ENCODE measurements at places on chromosomes 3 and 15. TPM values are rescaled to one million over a fixed set of nuclear protein-coding genes. Genes with fewer than 3 reads are reported as not detected.

The ADPRH gene
- 7.7 TPM for total RNA-seq

DNA sequence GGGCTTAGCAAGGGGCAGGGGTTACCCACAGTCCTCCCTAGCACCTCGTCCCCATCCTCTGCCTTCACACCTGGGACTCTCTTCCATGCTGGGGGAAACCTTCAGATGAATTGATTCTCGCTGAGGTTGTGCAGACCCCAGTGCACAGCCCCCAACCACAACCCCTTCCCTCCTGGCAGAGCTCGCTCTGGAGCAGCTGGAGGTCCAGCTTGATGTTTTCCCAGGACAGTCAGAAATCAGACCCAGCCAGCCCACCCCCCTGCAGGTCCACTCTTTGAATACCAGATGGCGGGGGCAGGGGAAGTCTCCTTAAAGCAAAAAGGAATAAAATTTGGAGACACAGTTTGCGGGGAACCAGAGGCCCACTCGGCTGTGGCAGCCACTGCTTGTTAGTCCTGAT is 234.4 kb downstream of the XXYLT1 start:
- no peak for DNase-seq

The IL17RD gene
- total RNA-seq: 10.2 TPM

The IQCF5 gene
- not detected for total RNA-seq

The PPM1L gene
- 30.2 TPM for total RNA-seq

The MEGF11 gene
- 0.87 TPM for total RNA-seq

DNA sequence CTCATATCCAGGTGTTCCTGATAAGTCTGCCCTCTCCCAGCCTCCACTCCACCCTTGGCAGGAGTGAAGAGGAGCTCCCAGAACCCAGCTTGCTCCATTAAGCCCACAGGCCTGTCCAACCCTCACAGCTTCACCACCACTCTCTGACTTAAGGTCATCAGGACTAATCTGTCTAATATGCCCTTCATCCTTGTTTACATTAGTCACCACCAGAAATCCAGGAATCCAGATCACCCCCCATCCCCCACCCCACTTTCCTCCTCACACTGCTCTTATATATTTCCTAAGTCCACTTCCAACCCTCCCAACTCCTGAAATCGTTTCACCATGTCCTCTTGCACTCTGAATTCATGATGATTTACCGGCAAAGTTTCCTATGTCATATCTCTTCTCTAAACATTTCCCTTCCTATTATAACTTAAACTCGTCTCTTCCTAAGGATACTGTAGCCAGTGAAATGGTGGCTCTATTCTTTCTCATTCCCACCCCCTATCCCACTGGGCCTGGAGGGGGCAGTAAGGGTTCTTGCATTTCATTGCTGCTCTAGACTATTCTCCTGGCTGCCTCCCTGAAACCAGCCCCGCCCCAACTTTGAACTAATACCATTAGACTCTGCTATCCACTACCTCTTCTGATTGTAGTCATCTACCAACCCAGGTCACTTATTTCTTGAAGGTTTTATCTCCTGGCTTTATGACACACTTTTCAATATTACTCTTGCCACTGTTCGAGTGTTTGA is 43.4 kb downstream of the PPP2R3A start:
- DNase-seq: no peak

The PTH1R gene
- 14.3 TPM for total RNA-seq

DNA sequence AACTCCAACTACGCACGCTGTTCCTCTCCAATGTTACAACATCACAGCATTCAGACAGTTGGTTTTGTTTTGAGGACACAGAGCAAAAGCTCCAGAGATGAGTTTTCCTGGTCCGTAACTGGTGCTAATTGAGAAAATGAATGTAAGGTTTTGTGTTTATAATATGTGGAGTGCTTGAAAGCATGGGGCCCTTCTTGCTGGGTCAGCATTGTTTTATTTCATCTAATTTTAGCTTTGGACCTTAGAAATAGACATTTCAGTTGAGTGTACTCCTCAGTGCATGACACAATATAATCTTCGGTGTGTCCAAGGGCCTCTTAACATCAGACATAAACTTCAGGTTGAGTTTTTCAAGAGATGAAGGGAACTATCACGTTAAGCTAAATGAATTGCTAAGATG is 37.1 kb downstream of the ANAPC13 start:
- DNase-seq: no peak

DNA sequence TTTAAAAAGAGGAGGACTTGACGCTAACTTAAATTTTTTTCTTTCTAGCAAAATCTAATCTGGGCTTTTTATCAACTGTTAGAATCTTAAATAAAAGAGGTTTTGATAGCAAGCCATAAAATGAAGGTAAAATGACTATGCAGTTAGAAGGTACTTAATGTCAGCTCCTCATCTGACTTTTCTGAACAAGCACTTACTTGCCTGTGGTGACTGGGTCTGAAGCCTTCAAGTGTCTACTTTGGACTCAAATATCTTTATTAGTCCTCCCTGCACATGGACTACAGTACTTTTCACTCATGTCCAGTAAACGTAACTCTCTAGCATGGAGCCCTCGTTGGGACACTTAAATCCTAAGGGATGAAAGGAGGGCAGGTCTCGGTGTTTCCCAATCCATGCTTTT is 135.9 kb downstream of the P2RY1 start:
- DNase-seq: no peak

DNA sequence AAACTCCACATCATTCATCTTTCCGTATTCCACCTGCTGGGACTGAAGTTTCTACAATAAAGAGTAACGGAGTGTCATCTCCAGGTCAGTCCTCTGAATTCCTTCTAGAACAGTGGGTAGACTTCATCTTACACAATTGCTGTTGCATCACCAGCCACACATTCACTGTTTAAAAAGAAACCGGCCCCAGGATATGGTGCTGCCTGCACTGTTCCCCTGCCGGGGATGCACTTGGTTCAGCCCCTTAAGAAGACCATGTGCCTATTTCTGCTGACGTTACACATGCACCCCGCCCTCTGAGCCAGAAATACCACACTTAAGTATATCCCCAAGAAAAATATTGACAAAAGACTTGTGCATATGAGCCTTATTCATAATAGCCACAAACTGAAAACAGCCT is 233.4 kb downstream of the FEZF2 start:
- DNase-seq: no peak

DNA sequence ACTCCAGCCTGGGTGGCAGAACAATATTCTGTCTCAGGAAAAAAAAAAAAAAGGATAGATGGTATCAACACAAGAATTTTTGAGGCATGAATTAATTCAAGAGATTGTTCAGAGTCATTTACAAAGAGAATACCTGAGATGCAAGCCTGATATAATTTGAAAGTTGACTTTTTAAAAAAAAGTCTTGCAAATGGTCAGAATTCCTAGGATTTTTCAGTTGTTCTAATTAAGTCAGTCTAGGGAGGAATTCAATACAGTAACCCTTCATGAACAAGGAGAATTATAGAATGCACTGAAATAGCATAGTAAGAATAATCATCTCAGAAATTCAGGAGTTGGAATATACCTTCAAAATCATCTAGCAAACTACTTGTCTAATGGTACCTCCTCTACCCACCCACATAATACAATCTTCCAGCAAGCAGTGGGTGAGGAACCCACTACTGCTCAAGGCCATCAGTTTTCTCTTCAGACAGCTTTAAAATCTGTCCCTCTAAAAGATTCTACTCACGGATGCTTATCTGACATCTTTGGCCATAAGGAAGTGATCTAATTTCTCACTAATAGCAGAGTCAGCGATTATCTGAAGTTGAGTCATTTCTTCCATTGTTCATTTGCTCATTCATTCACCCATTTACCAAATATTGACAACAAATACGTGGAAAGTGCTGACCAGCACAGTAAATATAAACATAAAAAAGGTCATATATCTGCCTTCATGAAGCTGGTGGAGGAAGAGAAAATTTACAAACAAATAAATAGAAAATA is 159.6 kb downstream of the GREM1 start:
- DNase-seq: no peak

GRCh38 chr3:172033396-172033795 is 6.0 kb upstream of the FNDC3B start:
- no peak for DNase-seq

DNA sequence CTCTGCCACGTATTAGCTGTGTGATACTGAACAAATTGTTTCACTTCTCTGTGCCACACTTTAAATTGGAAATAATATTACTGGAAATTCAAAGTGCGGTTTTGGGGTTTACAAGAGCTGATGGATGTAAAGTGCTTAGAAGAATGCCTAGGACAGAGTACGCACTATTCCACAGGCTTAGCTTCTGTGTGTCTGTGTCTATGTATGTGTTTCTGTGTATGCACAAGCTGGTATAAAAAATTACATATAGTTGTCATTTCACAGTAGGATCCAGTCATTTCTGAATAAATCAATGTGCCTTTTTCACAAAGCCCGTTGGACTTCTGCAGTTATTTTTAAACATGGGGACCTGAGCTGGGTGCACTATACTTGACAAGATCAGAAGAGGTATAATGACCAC is 370.4 kb downstream of the TUSC7 start:
- no peak for DNase-seq

- no peak for DNase-seq
These were observed 106.6 kb upstream of the TMC3 start for GRCh38 chr15:81480645-81481053.

The MSL2 gene
- total RNA-seq: 19.8 TPM

The IP6K1 gene
- total RNA-seq: 45.6 TPM

GRCh38 chr3:108503722-108504121 is 6.7 kb downstream of the MYH15 start:
- DNase-seq: no peak

The GOLGA8S gene
- 0.63 TPM for total RNA-seq

The LRRC2 gene
- total RNA-seq: 0.59 TPM

The FBLN2 gene
- 185 TPM for total RNA-seq

The SLC24A5 gene
- total RNA-seq: 0.84 TPM

DNA sequence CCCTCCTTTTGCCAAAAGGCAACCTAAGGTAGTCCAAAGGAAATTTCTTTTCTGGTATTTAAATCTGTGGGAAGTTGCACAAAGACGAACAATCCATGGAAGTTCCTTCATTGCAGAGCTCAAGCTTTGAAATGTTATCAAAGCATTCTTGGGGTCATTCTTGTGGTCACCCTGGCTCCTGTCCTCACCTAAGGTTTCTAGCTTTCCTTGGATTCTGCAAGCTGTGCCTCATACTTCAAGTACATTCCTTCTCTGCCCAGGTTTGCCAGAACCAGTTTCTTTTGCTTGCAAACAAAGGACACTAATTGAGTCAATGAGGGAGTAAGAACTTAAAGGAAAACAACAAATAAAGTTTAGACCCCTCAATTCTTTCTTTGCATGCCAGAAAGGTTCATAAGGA is 329.8 kb upstream of the PDZRN3 start:
- no peak for DNase-seq

- DNase-seq: no peak
These were observed 438.8 kb downstream of the CHL1 start for GRCh38 chr3:635393-635792.

- no peak for DNase-seq
These were observed 419.7 kb downstream of the FGF12 start for GRCh38 chr3:192307631-192308030.

All from tibial nerve (tissue), 4 donors.